ENCODE measurements at places on chromosomes 6 and 20. TPM values are rescaled to one million over a fixed set of nuclear protein-coding genes. Genes with fewer than 3 reads are reported as not detected.

The ALDH8A1 gene
- total RNA-seq: 0.81 TPM

The NRSN1 gene
- total RNA-seq: not detected

The HLA-DOA gene
- 1.2 TPM for total RNA-seq

The C20orf204 gene
- 3.6 TPM for total RNA-seq

The TREML2 gene
- 35.3 TPM for total RNA-seq

The KCNK16 gene
- total RNA-seq: not detected

The CDS2 gene
- total RNA-seq: 51.6 TPM

The TGM2 gene
- 0.12 TPM for total RNA-seq

The MRAP2 gene
- total RNA-seq: not detected

The NRN1 gene
- total RNA-seq: 16.4 TPM

The GJA10 gene
- not detected for total RNA-seq

The PROKR2 gene
- total RNA-seq: not detected

The POU5F1 gene
- total RNA-seq: not detected

The ANKRD66 gene
- total RNA-seq: not detected

The KIAA0408 gene
- total RNA-seq: 4.1 TPM

The RSPH3 gene
- 1.8 TPM for total RNA-seq

The TRIM15 gene
- not detected for total RNA-seq

The CLPSL2 gene
- total RNA-seq: not detected

The HLA-DPB1 gene
- 19.0 TPM for total RNA-seq

The BPHL gene
- total RNA-seq: 8.1 TPM

The DSP gene
- 0.15 TPM for total RNA-seq

The EXOC2 gene
- total RNA-seq: 38.1 TPM

The ABHD12 gene
- 29.9 TPM for total RNA-seq

The SDCBP2 gene
- 2.6 TPM for total RNA-seq

The PLCB4 gene
- total RNA-seq: not detected

The LY6G6F gene
- total RNA-seq: not detected

The BPIFB2 gene
- not detected for total RNA-seq

The ULBP3 gene
- 1.7 TPM for total RNA-seq

The UBR2 gene
- 34.1 TPM for total RNA-seq

The FNDC1 gene
- total RNA-seq: not detected

The TPX2 gene
- 108 TPM for total RNA-seq

The AVP gene
- total RNA-seq: not detected

All from activated naive CD4-positive, alpha-beta T cell treated with anti-CD3 and anti-CD28 coated beads, Interleukin-2, amount 10 ng/mL, durations not matched to agents 5 hours and 36 hours (primary cell).